ENCODE measurements at places on chromosomes 4 and X.

DNA sequence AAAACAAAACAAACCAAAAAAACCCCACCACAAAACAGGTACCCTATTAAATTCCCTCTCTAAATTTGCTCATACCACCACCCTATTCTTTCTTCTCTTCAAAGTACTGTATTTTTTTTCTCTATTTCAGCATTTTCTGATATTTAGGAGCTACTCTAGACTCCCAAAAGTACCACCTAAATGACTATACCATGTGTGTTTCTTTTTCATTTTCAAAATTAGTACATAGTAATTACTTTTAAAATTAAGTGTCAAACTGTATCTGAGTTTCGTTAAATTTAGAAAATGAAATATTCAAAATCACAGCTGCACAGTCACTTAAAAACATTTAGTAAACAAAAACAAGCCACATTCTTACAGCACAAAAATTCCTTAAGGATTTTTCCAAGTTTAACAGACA is 161.7 kb downstream of the FBXW7 start:
- DNase-seq, result no peak

- no peak for DNase-seq
Measured at GRCh38 chr4:80202741-80203553, 5.6 kb downstream of the PRDM8 start.

- no peak for DNase-seq
Measured at GRCh38 chr4:1523907-1524636, 117.8 kb upstream of the NKX1-1 start.

DNA sequence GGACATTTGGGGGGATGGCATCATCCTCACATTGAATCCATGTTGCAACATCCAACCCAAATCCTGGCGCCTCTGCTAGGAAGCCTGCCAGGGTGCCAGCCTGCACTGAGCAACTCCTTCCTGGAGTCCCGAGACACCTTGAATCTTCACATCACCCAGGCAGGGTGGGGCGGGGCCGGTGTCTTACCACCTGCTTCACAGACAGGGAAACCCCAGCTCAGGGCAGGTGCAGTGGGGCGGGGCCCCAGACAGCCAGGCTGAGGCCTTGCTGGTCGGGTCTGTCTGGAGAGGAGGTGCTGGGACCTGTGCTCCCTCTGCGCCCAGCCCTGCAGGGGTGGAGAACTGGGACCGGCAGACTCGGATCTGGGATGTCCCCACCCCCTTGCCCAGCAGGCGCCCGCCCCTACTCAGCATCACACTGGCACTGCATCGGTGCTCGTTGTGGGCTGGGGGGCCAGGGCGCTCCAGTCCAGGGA is 31.5 kb upstream of the HTRA3 start:
- DNase-seq, result no peak

DNA sequence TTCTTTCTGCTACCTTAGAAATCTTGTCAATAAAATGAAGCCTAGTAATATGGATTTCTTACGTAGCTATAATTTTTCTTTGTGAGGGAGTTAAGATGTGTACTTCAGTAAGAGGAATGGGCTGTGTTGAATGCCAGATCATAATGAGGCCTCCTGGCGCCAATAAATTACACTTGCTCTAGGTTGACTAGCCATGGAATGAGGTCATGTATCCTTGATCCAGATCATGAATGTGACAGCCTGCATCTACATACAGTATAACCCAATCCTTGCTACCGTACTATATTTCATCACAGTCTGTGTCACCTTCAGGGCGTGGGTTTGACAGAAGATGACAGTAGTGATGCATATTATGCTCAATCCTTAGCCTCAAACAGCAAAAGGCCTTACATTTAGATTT is 36.2 kb downstream of the NHS start:
- no peak for DNase-seq

Measured in tibial nerve (tissue), 4 donors.